Stimulated activated CD4-positive, alpha-beta T cell treated with anti-CD3 and anti-CD28 coated beads, Interleukin-4, amount 100 ng/mL, for 48 hours (primary cell): ENCODE measurements at places on chromosomes 6 and 20.

- no peak for DNase-seq
Observed at GRCh38 chr6:41487860-41488432, 58.2 kb upstream of the FOXP4 start.

- DNase-seq: no peak
Observed at GRCh38 chr6:32855467-32856174, 1.6 kb downstream of the PSMB9 start.

DNA sequence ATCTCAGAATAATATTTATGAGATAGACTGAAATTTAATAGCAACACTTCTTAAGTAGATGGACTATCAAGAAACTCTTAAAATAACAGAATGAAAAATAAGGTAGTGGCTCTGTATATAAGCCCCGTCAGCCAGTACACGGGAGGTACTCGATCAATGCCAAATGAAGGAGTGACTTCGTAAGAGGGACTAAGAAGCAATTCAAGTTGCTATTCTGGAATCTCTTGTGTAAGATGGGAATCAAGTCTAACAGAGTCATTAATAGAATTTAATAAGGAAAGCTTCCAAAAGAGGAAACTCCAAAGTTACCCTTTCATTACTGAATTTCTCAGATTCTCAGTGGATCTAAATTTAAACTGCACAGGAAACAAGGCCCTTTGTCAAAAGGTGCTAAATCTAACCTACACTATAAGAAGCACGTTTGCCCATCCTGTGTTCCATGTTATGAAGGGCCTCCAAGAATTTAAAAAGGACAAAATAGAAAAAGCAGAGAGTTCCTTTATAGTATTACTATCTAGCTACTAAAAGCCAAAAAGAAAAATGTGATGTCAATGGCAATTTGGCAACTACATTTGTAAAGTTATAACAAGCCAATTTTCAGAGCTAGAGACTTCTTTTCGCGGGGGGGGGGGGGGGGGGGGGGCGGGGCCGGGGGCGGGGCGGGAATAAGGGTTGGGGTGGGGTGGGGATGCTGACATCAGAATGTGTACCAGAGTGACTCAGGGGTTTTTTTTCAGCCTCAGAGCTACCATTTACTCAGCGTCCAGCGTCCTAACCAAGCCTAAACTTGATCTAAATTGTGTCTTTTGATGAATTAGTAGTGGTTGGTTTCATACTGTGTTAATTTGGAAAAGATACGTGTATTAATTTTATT is 200.6 kb downstream of the GMPR start:
- no peak for DNase-seq

DNA sequence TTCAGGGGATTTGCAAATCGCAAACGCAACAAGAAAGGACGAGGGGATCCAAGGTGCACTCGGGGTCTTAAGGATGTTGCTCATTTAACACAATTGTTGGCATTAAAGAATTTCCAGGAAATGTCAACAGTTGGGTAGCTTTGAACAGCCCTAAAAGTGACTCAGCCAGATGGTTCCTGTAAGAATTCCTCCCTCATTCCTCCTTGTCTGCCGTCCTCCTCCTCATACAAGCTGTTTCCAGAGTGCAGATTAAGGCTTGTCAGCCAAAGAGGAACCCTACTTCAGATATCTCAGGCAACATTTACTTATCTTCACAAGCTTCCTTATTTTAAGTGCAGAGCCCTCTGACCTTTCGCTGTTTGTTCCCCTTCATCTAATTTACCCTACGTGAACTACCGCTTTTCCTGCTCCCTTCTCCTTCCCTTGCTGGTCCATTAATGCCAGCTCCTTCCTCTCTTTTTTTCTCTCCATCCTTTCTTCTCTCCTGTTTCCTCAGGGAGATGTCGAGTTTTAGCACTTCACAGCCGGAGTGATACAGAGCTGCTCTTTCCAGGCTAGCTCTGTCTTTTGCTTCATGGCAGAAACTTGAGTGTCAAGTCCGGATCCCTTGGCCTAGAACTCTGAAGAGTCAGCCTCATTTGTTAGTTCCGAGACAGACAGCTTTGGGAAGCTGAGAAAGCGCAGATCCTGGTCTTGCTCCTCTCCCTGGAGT is 26.1 kb upstream of the TBC1D7 start:
- no peak for DNase-seq

- DNase-seq: no peak
Observed at GRCh38 chr6:108163267-108163643, 2.6 kb upstream of the NR2E1 start.

- DNase-seq: no peak
Observed at GRCh38 chr6:33672808-33673207, 38.7 kb downstream of the UQCC2 start.

DNA sequence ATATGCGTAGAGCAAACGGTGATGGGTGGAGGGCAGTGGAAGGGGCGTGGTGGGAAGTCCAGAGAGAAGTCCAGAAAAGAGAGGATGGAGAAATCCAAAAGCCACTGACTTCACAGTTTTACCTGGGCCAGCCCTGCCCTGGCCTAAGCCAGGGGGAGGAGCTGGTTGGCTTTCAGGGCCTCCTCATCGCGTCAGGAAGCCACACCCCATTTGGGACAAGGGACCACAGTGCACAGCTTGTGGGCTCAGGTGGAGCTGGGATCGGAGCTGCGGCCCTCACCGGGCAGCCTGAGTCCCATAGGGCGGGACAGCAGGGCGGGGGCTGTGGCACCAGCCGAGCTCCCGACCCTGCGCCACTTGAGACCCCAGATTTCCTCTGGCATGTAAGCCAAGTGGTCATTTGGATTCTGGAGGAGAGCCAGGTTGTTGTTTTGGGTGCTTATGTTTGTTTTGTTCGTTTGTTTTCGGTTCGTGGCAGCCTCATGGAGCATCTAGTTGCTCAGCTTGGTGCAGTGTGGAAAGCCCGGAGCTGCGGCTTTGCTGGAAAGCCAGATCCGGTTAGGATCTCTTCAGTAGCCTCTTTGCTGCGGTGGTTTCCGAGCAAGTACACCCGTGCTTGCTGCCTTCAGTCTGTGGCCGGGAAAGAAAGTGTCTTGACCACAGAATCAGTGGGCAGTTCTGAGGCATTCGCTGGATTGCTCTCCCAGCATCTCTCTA is 42.2 kb downstream of the RIOK1 start:
- DNase-seq: no peak

- no peak for DNase-seq
Observed at GRCh38 chr6:41648921-41649320, 10.7 kb downstream of the MDFI start.

DNA sequence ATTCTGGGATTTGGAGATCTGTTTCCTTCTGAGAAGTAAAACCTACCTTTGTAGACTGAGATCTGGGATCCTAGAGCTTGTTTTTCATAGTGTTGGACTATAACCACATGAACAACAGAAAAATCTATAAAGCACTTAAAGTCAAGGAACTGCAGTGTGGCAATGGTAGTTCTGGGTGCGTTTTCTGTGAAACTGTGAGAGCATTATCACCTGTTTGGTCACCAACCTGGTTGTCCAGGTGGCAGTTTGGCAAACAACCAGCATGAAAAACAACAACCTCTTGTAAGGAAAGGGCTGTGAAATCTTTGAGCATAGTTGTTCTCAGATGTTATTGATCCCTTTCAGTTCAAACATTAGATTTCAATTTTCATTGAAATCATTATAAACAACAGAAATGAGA is 215.8 kb upstream of the CITED2 start:
- DNase-seq: no peak

DNA sequence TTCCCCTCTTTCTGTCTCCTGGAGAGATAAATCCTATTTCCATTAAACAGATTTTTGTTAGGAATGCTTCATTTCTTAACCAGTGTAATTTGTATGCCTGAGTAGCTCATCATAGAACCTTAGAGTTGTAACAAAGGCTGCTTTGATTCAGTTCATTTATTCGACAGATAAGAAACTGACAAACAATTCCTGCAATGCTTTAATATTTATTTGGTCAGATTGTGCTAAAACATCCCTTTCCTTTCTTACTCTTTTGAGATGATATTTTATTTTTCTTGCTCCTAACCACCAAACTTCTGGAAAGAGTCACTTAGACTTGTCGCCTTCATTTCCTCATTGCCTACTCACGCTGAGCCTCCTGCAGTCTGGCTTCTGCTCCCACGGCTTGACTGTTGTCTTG is 89.0 kb upstream of the SUPT3H start:
- no peak for DNase-seq

- no peak for DNase-seq
Observed at GRCh38 chr6:18763086-18763485, 375.9 kb downstream of the RNF144B start.

- peak; percentile 85 for DNase-seq
Observed at GRCh38 chr6:157323255-157323965, at the start of gene TMEM242. TSS of gene TMEM242 (minus strand) at chr6:157323519. CDS start at chr6:157323499, 20 bp downstream.

DNA sequence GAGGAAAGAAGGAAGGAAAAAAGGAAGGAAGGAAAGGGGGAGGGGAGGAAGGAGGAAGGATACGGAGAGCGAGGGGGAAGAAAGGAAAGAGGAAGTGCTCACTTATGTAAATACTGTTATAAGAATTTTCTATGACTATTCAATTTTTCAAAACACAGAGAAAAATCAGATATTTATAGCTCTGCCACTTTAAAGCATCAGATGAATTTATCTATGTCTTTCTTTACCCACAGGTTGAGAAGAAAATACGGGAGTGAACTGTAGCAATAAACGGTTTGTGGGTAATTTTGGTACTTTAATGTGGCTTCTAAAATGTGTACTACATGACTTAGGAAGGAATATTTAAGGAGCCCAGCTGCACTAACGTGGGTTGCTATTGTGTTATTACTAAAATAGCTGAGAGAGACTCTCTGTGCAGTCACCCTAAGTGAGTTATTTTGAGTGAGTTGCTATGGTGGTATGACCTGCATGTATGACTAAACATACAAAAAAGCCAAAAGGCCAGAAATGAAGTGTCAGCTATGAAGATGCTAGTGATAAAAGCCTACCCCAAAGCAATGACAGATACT is 225.5 kb downstream of the SOD2 start:
- DNase-seq: no peak

DNA sequence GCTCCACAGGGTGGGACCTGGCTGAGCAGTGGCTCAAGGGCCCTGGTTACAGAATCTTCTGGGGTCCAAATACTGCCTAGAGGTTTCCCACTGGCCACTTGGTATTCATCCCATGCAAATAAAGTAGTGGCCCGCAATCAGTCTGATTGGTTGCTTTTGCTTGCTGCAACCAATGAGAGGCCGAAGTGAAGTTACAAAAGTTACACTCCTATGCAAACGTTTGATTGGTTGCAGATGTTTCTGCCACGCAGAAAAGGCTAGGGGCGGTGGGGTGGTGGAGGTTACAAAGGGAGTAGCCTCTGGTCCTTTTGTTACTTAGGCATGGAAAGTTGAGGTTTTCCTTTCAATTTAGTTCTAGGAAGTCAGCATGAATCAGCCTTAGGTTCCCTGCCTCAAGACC is 3.6 kb upstream of the NHLRC1 start:
- DNase-seq: no peak

GRCh38 chr6:78810698-78811097 is 56.7 kb upstream of the IRAK1BP1 start:
- no peak for DNase-seq

- no peak for DNase-seq
Observed at GRCh38 chr20:49054056-49054643, 8.0 kb downstream of the CSE1L start.

GRCh38 chr6:3871515-3871914 is 22.3 kb downstream of the FAM50B start:
- DNase-seq: no peak

DNA sequence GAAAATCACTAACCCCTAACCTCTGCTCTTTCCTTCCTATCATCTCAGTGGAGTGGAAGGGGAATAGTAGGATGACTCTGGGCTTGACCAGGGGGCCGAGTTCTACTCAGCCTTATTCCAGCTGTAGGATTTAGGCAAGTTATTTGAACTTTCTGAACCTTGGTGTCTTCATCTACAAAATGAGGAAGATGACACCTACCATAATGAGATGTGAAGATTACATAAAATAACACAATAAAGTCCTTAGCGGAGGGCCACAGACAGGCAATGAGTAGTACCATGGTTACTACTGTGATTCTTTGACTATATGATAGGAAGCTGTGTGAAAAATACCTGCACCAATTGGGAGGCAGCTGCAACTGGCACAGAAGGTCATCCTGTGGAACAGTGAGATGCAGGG is 53.6 kb upstream of the PIM1 start:
- no peak for DNase-seq

DNA sequence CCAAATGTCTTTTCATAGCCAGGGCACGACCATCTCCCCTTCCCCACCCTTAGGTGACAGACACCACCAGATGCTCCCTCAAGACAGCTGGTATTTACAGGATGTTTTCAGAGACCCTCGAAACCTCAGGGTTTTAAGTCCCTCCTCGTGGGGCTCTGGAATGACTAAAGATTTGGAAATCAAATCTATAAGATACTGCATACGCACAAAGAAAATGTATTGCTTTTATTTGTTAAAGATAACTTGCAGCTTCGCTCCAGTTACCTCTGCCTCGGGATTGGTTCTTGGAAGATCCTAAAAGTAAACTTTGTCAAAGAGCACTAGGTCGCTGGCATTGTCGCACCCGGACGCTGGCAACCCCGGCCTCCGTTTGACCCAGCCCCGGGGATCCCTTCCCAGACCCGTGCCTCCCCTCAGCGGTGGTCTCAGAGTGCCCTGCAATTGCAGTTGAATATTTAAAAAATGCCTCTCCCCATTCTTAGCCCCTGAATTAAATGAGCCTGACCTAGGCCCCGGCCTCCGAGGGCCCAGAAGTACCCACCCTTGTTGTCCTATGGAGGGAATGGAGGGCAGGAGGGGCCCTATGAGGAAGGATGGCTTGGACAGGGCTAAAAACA is 7.1 kb downstream of the PAX1 start:
- no peak for DNase-seq

DNA sequence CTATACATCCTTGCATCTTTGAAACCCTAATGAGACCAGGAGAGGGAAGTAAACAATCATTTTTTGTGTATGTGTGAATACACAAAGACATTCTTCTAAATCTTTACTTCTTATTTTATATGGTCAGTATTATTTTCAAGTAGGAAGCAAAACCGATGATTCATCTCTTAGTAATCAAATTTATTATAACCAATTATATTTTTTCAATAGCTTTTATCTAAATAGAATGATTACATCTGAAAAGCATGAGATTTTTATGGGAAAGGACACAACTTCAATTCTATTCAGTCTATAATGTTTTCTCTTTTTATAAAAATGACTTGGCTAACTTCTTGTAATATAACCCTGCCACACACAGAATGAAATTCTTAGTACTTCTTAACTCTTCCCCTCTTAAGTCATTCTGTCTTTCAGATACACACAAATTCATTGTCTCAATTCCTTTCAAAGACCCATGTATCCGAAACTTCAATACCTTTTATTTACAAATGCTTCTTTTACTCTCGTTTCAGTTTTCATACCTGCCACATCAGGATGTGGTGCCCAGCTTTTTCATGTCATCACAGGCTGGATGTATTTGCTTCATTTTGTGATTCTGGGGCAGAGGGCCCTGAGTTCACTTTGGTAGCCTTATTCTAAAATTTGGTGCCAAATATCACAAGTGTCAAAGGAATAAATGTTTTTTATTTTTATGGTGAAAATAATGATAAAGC is 227.0 kb downstream of the PHF3 start:
- no peak for DNase-seq

DNA sequence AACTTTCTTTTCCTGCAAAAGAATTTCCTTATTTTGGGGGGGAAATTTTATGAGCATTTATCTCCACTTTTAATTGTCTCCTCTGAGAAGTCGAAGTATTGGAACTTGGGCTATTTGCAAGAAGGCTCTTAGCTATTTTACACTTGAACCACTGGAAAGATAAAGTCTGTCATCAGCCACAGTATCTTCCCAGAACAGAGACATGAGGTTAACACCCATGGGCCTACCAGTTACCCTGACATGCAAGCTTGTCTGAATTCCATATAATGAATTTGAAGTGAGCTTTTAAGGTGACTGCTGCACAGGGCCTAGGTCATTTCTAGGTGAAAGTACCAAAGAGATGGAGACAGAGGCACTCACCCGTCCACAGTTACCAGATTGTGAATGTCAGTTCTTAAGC is 193.1 kb downstream of the SIM1 start:
- DNase-seq: no peak
